ENCODE measurements at places on chromosomes 3 and 15.

DNA sequence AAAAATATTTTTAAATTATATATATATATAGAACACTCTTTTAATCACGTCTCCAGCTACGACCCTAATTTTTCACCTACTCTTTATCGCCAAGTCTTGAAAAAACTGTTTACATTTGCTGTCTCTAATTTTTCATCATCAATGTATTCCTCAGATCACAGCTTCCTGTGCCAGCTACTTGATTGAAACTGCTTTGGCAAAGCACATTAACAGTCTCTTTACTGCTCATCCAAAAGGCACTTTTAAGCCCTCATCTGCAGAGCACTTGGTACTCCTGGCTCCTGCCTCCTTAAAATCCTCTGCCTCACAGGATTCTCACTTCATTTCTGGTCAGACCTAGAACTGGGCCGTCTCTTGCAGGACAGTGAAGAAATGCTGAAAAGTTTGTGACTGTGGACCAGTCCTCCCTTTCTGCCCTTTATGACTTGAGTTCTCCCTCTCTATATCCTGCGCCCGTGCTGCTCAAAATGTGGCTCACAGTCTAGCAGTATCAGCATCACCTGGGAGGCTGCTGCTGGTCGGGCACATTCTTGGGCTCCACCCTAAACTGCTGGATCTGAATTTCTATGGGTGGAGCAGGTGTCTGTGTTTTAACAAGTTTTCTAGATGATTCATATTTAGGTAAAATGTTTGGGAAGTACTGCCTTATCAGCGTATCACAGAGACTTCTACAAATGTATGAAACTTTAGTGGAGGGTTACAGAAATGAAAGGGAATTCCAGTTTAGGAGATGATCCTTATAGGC, 196.8 kb downstream of the ADAMTSL3 start:
- DNase-seq = no peak

GRCh38 chr3:42505849-42506410, 3.5 kb downstream of the VIPR1 start:
- no peak for DNase-seq

- DNase-seq = no peak
Measured at GRCh38 chr3:148186881-148187280, 510.8 kb upstream of the AGTR1 start.

DNA sequence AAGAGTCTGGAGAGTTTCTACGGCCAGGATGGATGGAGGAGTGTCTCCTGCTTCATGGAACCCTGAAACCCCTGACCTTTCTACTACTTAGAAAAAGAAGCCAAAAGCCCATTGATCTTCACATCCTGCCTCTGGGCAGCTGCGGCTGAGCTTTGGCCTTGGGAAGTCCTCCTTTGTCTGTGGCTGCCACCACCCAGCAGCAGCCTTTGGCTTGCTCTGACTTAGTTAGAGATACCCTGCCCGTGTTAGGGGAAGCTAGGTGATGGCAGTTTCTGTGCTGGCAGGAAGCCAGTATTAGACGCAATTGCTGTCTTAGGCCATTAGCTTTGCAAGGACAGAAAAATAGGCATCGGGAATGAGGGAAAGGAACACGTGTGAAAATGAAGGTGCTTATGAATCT, 18.8 kb downstream of the APH1B start:
- DNase-seq = no peak

GRCh38 chr15:97030251-97030650, 699.8 kb downstream of the NR2F2 start:
- no peak for DNase-seq

DNA sequence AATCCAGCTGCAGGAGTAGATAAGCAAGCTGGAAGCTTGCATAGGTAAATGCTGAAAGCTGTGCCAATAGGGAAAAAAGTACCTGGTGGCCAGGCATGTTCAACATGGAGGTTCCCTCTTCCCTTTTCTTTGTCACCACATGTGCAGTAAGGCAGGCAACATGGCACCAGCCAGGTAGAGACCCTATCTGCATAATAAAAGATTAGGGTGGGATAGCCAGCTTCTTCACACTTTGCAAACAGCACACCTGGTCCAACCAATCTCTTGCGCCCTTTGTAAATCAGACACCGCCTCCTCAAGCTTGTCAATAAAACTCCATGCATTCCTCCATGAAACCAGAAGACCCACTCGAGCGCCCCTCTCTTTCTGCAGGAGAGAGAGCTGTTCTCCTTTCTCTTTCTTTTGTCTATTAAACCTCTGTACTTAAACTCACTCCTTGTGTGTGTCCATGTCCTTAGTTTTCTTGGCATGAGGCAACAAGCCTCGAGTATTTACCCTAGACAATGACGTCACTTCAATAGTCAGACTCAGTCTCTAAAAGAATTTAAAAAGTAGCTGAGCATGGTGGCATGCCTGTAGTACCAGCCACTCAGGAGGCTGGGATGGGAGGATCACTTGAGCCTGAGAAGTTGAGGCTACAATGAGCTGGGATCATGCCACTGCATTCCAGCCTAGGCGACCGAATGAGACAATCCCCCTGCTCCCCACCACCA, 256.3 kb downstream of the SCAPER start:
- no peak for DNase-seq

Data from Kasumi-1 (cell line).